ENCODE measurements at places on chromosomes 4 and X.

- no peak for DNase-seq
These were observed 47.0 kb downstream of the RBPJ start for GRCh38 chr4:26367811-26368210.

DNA sequence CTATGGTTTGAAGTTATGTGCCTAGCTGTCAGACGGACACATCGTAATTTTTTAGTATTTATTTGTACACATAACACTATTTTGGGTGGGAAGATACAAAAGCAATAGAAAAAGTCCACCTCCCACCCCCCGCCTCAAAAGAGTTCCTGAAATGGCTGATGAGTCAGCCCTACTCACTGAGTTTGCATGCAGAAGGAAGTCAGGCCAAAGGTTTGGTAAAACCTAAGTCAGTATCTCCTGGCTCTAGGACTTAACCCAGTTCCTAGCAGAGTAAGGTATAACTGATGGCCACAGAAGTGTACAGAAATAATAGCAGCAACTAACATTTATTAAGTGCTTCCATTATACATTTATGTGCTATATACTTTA, 2.9 kb upstream of the KLHL2 start:
- no peak for DNase-seq

DNA sequence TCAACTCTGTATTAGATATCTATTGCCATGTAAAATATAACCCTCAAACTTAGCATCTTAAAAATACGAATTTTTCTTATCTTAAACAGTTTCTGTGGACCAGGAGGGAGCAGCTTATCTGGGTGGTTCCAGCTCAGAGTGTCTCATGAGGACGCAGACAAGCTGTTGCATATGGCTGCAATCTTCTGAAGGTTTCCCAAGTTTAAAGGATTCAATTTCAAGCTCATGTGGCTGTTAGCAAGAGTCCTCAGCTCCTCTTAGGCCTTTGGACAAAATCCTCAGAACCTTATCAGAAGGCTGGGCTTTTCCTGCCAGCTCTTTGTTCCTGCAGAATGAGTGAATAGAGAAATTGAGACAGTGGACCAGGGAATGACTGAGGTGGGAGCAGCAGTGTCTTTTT, 2.8 kb upstream of the CTSO start:
- DNase-seq: no peak

GRCh38 chr4:29756966-29757365, 963.2 kb upstream of the PCDH7 start:
- no peak for DNase-seq

GRCh38 chr4:174279433-174280155, 3.9 kb downstream of the FBXO8 start:
- no peak for DNase-seq

DNA sequence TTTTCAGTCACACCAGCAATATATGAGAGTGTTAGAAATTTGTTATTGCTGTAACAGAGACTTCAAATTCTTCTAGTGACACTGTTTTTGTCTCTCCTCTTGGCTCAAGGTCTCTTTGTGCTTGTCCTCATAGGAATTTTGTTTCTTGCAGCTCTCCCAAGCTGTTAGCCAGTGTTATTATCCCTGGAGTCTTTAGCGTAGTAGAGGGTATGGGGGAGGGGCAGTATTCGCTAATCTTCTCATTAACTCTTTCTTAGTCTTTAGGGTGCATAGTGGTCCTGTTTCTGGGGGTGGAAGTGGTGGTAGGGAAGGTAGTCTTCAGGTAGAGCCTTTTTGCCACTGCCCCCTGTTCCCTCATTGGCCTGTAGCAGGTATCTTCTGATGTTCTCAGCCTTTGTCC, 79.4 kb downstream of the JADE3 start:
- DNase-seq: no peak

- no peak for DNase-seq
These were observed 227.4 kb upstream of the ANKRD50 start for GRCh38 chr4:124939908-124940307.

DNA sequence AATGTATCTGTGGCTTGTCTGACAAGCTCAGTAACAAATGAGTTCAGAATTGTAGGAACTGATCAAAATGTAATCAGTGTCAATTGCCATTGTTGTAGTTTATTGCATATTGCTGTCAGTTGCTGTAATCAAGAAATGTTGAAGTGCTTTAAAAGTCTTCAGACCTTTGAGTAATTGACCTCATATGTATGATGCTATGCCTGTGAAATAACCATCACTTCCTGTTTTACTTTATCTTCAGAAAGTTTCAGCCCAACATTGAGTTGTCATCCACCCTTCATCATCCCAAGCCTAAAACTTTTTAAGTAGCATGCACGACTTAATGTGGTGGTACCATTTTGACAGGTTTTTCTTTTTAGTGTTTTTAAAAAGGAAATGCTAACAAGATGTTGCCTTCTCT, 212.4 kb downstream of the ARHGAP10 start:
- no peak for DNase-seq

GRCh38 chrX:123173833-123174232, 10.2 kb upstream of the GRIA3 start:
- no peak for DNase-seq

DNA sequence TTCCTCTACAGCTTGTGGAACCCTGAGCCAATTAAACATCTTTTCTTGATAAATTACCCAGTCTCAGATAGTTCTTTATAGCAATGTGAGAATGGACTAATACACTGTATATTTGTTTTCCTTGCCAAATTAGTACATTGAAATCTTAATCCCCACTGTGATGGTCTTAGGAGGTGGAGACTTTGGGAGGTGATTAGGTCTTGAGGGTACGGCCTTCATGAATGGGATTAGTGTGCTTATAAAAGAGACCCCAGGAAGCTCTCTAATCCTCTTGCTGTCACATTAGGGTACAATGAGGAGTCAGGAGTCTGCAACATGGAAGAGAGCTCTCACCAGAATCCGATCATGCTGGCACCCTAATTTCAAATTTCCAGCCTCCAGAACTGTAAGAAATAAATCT, 86.6 kb downstream of the TIGD2 start:
- DNase-seq: no peak

DNA sequence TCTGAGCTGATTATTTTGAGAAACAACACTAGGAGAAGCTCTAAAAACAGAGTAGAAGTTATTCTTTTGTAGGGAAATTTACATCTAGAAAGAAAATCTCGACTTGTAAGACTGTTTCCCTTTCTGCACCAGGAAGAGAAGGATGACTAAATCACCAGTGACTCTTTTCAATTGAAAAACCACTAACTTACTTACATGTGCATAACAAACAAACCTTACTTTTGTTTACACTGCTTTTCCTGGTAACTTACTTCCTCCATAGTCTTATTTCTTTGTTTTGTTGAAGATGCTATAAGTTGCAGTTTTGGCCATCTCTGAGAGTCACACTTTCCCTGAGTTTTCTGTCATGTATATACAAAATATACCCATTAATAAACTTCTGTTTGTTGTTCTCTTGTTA, 293.6 kb upstream of the FAT4 start:
- no peak for DNase-seq

GRCh38 chrX:74602142-74602541, 12.3 kb downstream of the RLIM start:
- DNase-seq: no peak

- no peak for DNase-seq
These were observed 2.5 kb upstream of the UGT2A3 start for GRCh38 chr4:68954126-68954525.

GRCh38 chrX:37759351-37759750, 20.5 kb upstream of the CYBB start:
- DNase-seq: no peak

DNA sequence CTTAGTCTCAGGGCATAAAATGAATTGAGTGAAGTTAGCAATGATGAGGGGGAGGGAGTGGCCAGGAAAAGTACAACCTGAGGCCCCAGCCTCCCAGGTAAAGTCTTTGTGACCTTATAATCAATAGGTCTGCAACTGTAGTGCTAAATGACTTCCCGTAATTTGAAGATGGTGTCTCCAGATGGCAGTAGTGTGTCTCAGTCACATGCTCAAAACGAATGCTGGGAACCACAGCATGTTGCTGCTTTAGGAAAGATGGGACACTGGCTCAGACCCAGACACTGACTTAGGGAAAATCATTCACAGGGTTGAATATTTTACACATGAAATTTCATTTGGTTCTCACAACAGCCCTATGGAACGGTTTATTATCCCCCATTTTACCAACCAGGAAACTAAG, 10.3 kb downstream of the SRPX2 start:
- no peak for DNase-seq

DNA sequence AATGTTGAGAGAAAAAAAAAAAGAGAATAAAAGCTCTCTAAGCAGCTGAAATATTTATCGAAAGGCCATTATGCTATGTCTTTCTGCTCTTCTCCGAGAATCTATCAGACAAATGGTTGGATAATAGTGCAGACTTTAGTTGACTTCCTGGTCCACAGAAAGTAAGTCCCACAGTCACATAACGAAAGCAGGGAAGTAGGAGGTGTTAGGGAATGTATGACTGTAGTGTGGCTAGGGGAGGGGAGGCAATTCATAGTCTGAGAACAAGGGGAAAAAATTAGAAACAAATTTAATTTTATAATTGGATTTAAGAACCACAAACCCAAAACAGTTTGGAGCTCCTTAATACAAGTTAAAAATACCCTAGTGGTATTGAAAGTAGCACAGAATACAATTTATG, 79.7 kb upstream of the VEGFC start:
- DNase-seq: no peak

DNA sequence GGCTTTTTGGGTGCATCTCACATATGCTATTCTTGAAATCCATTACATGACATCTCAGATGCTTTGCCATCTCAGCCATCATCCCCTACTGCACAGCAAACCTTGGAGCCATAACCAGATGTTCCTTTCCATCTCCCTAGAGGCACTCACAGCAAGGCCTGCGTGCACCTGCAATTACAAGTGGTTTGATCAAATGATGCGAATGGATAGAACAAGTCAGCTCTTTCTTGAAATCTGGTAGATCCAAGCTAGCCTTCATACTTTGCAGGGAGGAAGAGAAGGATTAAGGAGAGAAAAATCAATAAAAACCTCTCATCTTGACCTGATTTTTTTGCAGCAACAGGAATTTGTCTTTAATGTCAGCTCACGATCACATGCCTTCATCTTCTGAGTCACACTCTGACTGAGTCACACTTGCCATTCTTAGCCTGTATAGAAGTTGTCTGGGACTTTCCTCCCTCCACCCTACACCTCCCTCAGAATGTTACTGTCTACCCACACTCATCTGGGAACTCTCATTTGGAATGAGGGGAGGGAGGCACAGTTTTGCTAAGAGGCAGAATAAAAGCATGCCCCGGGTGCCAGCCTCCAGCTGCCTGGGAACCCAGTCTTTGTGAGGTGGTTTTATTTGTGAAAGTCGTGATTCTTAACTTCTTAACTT, 11.9 kb upstream of the TRIML1 start:
- DNase-seq: no peak

GRCh38 chr4:139866276-139866962, 200.8 kb downstream of the MGST2 start:
- no peak for DNase-seq

- DNase-seq: no peak
These were observed 517.1 kb upstream of the ZFP42 start for GRCh38 chr4:187478292-187479140.

- no peak for DNase-seq
These were observed 22.4 kb downstream of the GK2 start for GRCh38 chr4:79385641-79386040.

GRCh38 chr4:181418496-181418895, 824.7 kb upstream of the TENM3 start:
- DNase-seq: peak; percentile 23

GRCh38 chr4:101977076-101977475, 186.5 kb downstream of the BANK1 start:
- no peak for DNase-seq

GRCh38 chr4:60944060-60944459, 256.1 kb upstream of the ADGRL3 start:
- DNase-seq: no peak

- no peak for DNase-seq
These were observed 60.9 kb downstream of the SOWAHB start for GRCh38 chr4:76836860-76837562.

- DNase-seq: no peak
These were observed 336.1 kb upstream of the PABPC4L start for GRCh38 chr4:134537701-134538100.

DNA sequence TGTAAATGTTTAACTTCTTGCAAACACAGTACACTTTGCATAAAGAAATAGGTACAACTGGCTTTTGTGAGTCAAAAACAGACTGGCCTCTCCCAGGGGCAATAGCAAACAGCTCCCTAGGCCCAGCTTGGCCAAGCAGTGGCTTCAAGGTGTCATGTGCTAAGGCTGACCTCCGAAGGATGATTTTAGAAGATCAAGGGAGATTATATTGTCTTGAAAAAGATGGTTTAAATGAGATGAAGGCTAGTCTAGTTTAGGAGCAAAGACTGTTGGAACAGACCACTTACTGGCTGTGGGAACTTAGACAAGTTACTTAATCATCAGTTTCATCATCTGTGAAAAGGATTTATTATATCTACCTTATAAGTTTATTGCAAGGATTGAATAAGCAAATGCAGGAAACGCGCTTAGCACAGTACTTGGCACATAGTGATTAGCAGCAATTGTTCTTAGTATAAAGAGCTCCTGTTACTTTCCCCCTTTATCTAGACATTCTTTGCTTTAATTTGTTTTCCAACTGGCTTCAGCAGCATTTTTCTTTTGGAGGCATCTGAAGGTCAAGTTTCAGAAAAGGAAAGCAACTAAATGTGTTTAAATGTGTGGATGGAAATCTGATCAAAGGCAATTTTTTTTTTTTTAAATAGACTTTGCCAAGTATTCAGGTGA, 17.2 kb downstream of the ANXA3 start:
- DNase-seq: no peak

GRCh38 chrX:108735679-108736508, 469 bp downstream of the IRS4 start:
- DNase-seq: peak; percentile 90

GRCh38 chr4:110853242-110853641, 230.4 kb upstream of the PITX2 start:
- DNase-seq: no peak

DNA sequence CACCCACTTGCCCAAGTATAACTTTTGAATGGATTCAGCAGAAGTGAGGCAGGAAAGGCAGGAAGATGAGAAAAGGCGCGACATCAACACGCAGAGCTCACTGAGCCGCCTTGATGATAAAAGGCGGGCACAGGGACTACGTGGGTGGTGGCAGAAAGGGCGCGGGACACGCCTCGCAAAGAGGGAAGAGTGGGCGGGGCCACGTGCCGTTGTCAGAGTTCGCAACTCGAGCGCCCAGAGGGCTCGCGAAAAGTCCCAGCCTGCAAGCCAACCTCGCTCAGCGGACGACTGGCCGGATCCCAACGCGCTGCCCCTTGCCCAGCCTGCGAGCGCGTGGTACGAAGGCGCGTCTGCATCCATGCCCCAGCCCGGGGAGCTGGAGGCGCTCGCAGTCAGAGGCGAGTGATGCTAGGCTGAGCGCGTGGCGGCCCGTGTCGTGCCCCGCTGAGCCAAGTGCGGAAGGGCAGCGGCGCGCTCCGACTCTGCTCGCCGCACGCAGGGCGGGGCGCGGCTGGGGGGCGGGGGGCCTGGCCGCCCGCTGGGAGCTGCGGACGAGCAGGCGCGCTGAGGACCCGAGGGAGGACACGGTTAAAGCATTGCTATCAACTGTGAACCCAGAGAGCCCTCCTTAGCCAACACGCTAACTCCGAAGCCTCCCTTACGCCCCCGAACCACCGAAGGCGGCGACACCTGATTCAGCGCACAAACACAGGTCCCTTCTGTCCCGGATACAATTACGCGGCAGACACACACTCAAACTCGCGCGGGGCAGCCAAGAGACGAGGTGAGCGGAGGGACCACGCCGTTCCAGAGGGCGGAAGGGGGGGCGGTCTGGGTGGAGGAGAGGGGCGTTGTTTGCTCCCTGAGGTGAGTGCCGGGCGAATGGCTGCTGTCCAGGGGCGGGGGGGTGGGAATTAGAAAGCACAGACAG, at the start of gene UGT8:
Gene UGT8, plus strand, starts transcription at position 617 of the 931 bp plus-strand sequence. CDS start 24,074 bp downstream, outside the sequence.
- no peak for DNase-seq

GRCh38 chrX:149916745-149917392, 12.5 kb upstream of the HSFX4 start:
- DNase-seq: no peak
